ENCODE measurements at places on chromosomes 6 and 20. TPM values are rescaled to one million over a fixed set of nuclear protein-coding genes. Genes with fewer than 3 reads are reported as not detected.

SMOC2 gene
- polyA plus RNA-seq, result 8.3 TPM

CCN5 gene
- polyA plus RNA-seq, result 0.50 TPM

POM121L2 gene
- not detected for polyA plus RNA-seq

EYS gene
- 0.53 TPM for polyA plus RNA-seq

FAM162B gene
- 2.9 TPM for polyA plus RNA-seq

KLHDC3 gene
- polyA plus RNA-seq, result 136 TPM

ADGRF1 gene
- 0.35 TPM for polyA plus RNA-seq

PPP1R16B gene
- 55.2 TPM for polyA plus RNA-seq

GINS1 gene
- polyA plus RNA-seq, result 13.4 TPM

CFAP61 gene
- 5.8 TPM for polyA plus RNA-seq

PLAGL2 gene
- 10.7 TPM for polyA plus RNA-seq

BIRC7 gene
- polyA plus RNA-seq, result 0.29 TPM

MYMX gene
- polyA plus RNA-seq, result not detected

OXT gene
- polyA plus RNA-seq, result not detected

CCDC167 gene
- polyA plus RNA-seq, result 51.2 TPM

PXMP4 gene
- polyA plus RNA-seq, result 14.8 TPM

DNA sequence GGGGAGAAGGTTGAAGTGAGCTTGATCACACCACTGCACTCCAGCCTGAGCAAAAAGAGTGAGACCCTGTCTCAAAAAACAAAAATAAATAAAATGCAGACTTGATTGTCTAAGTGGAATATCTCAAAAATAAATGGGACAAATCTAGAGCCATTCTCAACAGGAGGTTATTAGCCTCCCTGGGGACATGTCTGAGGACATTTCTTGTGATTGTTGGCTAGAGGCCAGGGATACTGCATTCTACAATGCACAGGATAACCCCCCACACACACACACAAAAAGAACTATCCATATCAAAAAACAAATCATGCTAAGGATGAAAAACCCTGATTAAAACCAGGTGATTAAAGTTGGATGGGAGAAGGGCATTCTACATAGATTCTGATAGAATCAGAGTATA, 37.5 kb downstream of the FAM217A start:
- DNase-seq, result no peak

DNA sequence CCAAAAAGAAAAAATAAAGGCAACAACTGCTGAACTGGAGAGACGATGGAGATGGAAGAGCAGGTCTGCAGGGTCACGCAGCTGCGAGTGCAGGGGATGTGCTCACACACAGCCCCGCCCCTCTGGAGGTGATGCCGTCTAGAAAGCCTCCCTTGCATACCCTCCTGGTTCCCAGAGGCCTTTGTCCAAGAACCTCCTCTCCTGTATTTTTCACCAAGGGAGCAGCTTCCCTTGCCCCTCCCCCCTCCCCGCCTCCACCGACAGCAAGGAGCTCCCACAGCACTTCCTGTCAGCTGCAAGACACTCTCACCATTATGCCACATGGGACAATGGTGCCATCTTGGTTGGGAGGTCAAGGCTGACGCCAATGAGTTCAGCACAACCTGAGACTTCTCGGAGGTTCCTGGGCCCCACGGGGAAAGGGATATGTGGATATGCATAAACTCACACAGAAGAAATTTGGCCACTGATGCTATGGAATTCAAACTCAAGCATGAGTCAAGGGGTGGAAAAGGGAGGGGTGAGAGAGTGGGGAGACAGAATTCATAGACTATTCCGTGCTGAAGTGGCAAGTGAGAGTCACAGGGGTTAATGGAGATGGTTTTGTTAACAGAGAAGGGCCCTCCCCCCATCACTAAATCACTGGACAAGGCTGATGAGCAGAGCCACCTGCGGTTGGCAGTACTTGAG, 132.9 kb downstream of the SCML4 start:
- DNase-seq, result no peak

- DNase-seq, result no peak
Observed at GRCh38 chr6:93391965-93392364, 27.4 kb downstream of the EPHA7 start.

GRCh38 chr6:25312703-25313102, 33.5 kb downstream of the CARMIL1 start:
- no peak for DNase-seq

DNA sequence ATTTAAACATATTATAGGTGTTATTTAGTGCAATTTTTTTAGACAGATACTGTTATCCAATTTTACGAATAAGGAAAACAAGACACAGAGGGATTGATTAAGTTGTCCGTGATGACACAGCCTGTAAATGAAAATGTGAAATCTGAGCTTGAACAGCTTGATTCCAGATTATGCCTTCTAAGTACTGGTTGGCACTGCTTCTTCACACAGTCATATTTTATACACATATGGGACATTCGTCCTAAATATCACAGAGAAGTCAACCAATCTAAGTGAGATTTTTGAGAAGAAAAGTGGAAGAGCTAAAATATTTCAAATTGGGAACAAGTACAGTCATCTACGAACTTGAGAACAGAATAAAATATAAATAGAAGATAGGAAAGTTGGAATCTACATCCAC, 756.3 kb downstream of the BCKDHB start:
- no peak for DNase-seq

DNA sequence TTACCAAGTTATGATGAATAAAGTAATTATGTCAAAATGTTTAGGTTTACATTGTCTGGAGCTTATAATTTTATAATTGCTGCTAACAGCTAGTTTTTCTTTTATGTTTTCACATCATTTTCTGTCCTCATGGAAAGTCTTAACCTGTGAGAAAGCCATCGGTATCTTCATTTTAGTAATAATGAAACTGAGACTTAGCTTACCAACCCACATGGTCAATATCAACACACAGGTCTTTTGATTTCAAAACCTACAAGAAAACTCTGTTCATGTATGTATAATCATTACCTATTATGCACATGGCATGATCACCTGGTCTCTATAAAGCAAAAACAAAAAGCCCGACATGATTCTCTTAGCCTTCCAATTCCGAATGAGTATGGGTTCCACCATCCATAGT, 61.9 kb downstream of the KCNQ5 start:
- DNase-seq, result no peak

GRCh38 chr6:135231469-135231844, 50.3 kb downstream of the MYB start:
- DNase-seq, result no peak

GRCh38 chr6:53154794-53155193, 6.2 kb upstream of the GCM1 start:
- no peak for DNase-seq

- DNase-seq, result no peak
Observed at GRCh38 chr6:70099732-70100131, 203.2 kb downstream of the COL9A1 start.

DNA sequence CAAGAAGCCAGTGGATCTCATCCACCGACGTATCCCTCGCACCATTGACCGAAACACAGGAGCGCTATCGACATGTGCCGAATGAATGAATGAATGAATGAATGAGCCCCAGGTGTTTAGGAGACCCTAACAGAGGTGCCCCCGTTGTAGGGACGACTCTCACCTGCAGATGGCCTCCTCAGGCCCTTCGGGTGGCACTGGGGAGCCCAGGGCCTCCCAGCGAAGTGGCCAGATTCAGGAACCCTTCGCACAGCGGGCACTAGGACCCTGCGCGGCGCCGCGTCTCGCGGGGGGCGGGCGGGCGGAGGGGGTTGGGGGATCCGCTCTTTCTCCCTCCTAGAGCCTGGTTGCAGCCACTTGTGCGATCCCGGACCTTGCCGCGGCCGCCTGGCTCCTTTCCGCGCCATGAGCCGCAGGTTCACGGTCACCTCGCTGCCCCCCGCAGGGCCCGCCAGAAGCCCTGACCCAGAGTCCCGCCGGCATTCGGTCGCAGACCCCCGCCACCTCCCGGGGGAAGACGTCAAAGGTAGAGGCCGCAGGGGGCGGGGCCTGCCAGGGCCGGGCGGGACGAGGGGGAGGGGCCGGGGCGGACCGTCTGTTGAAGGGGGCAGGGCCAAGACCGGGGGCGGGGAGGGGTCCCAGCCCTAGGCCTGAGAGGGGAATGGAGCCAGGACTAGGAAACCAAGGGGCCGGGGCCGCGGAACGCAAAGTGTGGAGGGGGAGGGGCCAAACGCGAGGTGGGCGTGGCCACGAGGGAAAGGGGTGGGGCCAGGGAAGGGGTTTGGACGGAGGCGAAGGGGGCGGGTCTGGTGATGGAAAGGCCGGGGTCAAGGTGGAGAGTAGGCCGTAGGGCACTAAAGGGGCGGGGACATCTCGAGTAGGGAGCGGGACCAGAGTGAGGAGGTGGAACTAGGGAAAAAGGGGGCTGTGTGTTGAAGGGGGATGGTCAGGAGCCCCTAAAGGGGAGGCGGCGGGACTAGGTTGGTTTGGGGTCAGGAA, 7.4 kb upstream of the SLC12A5 start:
- no peak for DNase-seq

DNA sequence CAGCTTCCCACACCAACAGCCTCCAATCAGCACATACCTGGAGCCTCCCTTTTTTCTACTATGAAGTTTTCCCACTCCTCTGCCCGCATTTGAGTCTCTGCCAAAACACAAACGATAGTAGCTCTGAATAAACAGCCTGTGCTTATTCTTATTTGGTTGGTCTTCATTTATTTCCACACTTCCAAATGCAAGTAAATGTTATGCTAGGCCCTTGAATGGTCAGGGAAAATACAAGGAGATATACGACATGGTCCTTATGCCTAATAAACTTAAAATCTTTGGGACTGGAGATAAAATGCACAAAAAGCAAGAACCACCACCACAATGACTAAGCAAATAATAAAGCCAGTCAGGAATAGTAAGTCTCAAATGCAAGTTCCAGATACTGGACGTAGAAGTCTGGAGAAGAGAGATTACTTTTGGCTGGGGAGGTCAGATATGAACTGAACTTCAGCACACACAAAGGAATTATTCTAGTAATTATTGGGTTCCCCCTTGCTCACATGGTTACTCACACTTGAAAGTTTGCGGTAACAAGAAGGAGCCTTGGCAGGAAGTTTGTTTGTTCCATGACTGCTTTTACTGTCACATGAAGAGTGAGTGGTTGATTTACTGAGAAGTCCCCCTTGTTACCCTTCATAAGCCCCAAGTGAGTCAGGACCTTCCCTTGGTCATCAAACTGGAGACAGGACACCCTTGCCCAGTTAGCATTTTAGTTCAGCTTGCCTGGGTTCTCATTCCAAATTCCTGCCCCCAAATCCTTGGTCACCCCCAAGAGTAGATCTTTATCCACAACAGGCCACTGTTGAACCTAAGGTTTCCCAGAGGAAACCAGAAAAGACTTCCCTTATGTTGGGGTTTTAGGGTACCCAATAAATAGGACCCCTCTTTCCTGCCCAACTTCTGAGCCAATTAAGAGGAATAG, 511.2 kb upstream of the JARID2 start:
- DNase-seq, result no peak

GRCh38 chr6:46500382-46500781, 9.1 kb upstream of the RCAN2 start:
- no peak for DNase-seq

DNA sequence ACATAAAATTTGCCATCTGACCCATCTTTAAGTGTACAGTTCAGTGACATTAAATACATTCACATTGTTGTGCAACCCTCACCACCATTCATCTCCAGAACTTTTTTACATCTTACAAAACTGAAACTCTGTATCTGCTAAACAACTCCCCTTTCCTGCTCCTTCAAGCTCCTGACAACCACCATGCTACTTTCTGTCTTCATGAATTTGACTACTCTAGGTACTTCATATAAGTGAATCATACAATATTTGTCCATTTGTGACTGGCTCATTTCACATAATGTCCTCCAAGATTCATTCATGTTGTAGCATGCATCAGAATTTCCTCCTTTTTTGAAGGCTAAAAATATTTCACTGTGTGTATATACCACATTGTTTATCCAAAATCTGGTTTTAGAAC, 86.9 kb upstream of the SMLR1 start:
- DNase-seq, result no peak

- DNase-seq, result peak; percentile 15
Observed at GRCh38 chr6:13573669-13574110, 711 bp upstream of the SIRT5 start.

- DNase-seq, result no peak
Observed at GRCh38 chr6:159399751-159400221, 230.6 kb downstream of the FNDC1 start.

- DNase-seq, result no peak
Observed at GRCh38 chr6:29685718-29686326, 4.9 kb upstream of the ZFP57 start.

- peak; percentile 27 for DNase-seq
Observed at GRCh38 chr6:166253778-166254204, 54.4 kb downstream of the PRR18 start.

- DNase-seq, result no peak
Observed at GRCh38 chr20:32807706-32808105, 12.0 kb upstream of the MAPRE1 start.

Data from spinal cord (tissue), 10 donors.